Adipocyte (in vitro differentiated cells): ENCODE measurements at places on chromosomes 4 and X.
A peak's percentile ranks its signal among the peaks of the same experiment; 100 is the strongest.

- no peak for DNase-seq
Observed at GRCh38 chr4:8333726-8334460, 64.3 kb downstream of the HTRA3 start.

DNA sequence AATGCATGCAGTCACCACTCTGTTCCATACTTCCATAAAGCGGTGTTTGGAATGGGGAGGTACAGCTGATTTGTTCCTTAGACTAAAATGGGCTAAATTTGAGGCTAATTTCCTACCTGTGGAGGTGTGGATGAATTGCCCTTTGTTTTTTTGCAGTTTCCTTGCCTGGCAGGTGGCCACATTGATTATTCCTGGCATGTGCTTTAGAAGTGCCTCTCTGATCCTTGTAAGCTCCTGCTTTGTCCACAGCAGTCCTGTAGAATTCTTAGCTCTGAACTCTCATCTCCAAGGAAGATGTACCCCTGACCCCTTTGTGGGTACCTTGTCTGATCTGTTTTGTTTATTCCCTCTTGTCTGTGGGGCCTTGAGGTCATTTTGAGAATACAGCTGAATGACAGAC lies 136.8 kb downstream of the ADGRL3 start:
- no peak for DNase-seq

- DNase-seq = peak; percentile 44
Observed at GRCh38 chr4:10007793-10008608, 13.3 kb downstream of the SLC2A9 start.

GRCh38 chr4:107552306-107552705 lies 167.7 kb downstream of the PAPSS1 start:
- DNase-seq = no peak

GRCh38 chr4:26372525-26373172 lies 51.8 kb downstream of the RBPJ start:
- DNase-seq = peak; percentile 73

- peak; percentile 50 for DNase-seq
Observed at GRCh38 chrX:129983575-129984110, 1.2 kb downstream of the BCORL1 start.
